Brain microvascular endothelial cell (primary cell): ENCODE measurements at places on chromosomes 12 and 14.

- DNase-seq, result peak; percentile 43
Measured at GRCh38 chr14:96574633-96575632, 72.8 kb downstream of the PAPOLA start.

- DNase-seq, result no peak
Measured at GRCh38 chr12:53825246-53826081, 73.7 kb upstream of the CISTR start.

DNA sequence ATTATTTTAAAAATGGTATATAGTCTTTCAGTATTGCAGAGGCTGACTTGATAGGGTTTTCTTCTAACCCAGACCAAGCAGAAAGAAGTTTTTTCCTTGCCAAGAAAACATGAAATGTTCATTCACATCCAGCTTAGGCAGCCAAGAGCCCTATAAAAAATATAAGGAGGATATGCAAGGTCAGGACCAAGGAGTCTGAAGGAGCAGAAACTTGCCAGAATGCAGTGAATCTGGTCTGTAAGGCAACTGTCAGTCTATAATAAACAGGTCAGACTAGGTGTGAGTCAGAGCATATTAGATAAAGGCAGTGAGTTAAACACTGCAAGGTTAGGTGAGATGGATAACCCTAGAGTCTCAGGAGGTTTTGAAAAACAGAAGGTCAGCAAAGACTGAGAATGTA lies 645.5 kb downstream of the C12orf50 start:
- no peak for DNase-seq

GRCh38 chr12:109421355-109422087 lies 55.6 kb downstream of the KCTD10 start:
- DNase-seq, result no peak

DNA sequence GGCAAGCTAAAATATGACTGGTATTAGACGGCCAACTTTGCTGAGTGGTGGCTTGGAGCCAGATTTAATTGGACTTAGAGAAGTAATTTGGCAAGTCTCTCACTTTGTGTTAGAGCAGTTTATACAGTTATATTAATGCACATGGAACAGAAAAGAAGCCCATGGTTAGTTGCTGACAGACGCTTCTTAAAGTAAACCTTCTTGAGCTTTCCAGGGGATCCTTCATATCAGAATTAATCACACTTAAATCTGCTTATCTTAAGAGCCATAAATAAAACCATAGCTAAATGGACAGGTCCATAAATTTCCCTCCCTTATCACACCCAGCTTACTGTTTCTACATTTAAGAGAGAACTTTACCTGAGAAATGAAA lies 9.6 kb downstream of the GSG1 start:
- no peak for DNase-seq

GRCh38 chr12:43883311-43883710 lies 47.4 kb downstream of the TMEM117 start:
- DNase-seq, result no peak

GRCh38 chr12:71748081-71748850 lies 6.4 kb upstream of the RAB21 start:
- DNase-seq, result no peak

DNA sequence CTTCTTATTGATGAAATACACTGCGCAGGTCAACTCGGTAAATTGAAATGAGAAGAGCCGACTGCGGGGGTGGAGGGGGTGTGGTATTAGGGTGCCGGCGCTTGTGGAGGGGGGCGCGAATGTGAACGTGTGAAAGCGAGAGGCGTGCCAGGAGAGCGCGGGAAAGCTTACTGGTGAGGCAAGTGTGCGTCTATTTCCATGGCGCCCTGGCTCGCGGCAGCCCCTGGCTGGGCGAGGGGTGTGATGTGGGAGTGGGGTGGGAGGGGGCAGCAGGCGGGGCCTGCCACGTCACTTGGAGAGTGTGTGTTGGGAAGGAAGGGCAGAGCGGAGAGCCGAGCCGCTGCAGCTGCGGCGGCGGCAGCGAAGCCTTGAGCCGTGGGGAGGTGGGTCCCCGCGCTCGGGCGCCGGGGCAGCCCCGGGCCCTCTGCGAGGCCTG lies 88.8 kb downstream of the GALNT8 start:
- DNase-seq, result no peak

- no peak for DNase-seq
Measured at GRCh38 chr12:108392284-108392683, 53.2 kb upstream of the CMKLR1 start.

GRCh38 chr12:9043766-9044165 lies 54.4 kb downstream of the KLRG1 start:
- no peak for DNase-seq

- DNase-seq, result no peak
Measured at GRCh38 chr12:121871467-121871866, 12.8 kb upstream of the HPD start.

DNA sequence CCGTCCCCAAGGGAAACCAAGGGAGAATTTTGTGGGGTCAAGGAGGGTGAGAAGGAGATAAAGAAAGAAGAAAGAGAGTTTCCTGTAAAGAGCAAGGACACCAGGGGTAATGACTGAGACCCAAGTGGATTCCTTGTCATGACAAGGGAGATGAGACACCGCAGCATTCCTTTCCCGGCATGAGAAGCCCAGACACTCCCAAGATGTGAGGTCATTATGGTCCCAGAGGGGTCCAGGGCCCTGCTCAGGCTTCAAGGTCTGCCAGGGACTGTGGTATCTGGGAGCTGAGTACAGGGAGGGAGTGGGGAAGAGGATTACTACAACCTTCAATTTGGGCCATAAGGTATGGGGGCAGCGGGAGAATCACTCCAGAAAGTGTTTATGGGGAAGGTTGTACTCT lies 58.1 kb downstream of the SPTB start:
- no peak for DNase-seq

DNA sequence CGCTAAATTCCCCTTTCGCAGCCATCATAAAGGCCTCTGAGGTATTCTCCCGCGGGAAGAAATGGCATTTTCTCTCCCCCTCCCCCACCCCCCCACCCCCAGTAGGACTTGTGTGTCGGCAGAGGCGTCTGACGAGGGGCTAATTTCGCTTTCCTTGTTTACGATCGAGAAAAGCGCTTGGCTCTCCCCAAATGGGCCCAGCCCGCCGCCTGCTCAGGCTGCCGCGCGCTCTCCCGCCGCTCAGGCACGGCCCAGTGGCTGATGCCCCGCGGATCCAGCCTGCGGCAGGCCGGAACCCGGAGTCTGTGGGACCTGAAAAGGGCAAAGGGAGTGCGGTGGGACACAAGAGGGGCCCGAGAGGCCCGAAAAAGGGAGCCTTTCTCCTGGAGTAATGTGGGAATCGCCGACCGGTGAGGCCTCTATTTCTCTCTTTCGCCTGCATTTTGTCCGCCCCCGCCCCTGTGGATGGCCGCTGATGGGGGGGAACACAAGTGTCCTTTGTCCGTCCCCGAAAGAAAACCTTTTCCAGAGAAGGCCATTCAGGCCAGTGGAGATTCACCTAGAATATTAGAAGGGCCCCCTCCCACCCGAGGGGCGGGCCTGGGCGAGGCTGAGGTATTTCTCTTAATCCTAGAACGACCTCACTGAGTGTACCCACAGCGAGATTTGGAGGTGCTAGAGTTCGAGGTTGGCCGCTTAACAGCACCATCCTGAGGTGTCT lies 9.0 kb upstream of the HOXC6 start:
- DNase-seq, result no peak

- DNase-seq, result no peak
Measured at GRCh38 chr14:20781803-20782202, 735 bp downstream of the RNASE6 start.

- DNase-seq, result no peak
Measured at GRCh38 chr14:70906793-70907175, 475 bp upstream of the PCNX1 start.

- no peak for DNase-seq
Measured at GRCh38 chr12:66397574-66398290, 95.4 kb downstream of the HELB start.

GRCh38 chr12:56244494-56244893 lies 13.7 kb downstream of the ANKRD52 start:
- DNase-seq, result no peak

DNA sequence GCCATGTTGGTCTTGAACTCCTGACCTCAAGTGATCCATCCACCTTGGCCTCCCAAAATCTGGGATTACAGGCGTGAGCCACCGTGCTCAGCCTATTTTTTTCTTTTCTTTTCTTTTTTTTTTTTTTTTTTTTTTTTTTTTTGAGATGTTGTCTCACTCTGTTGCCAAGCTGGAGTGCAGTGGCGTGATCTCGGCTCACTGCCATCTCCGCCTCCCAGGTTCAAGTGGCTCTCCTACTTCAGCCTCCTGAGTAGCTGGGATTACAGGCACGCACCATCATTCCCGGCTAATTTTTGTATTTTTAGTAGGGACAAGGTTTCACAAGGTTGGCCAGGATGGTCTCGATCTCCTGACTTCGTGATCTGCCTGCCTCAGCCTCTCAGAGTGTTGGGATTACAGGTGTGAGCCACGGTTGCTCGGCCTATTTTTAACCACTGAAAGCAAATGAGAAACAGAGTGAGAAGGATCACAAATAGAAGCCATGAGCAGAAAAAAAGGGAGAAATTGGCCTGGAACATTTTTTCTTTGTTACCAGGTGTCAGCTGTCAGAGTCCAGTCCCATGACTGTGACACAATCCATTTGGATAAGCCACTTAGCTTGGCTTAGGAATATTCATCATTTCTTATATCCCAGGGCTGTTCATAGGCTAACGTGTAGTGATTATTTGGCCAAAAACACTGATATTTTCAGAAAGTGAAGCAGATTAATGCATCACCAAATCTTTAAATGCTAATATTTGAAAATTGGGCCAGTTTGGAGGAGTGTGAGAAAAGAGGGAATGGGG lies 7.9 kb upstream of the NFKBIA start:
- no peak for DNase-seq

DNA sequence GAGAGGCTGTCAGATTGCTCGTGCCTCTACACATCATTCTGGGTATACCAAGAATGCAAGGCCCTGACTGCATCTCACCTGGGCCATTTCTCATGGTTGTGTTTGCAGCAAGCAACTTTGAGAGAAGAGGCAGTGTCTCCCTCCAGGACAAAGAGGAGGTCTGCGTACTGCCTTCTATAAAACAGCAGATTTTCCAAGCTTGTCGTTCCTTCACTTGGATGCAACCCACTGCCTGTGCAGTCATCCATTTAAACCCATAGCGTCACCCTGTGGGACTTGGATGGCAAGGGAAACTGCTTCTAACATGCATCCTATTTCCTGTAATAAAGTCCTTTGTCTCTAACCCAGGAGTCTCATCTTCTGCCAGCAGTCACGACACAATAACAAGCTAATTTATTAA lies 1.3 kb downstream of the POMT2 start:
- DNase-seq, result no peak

DNA sequence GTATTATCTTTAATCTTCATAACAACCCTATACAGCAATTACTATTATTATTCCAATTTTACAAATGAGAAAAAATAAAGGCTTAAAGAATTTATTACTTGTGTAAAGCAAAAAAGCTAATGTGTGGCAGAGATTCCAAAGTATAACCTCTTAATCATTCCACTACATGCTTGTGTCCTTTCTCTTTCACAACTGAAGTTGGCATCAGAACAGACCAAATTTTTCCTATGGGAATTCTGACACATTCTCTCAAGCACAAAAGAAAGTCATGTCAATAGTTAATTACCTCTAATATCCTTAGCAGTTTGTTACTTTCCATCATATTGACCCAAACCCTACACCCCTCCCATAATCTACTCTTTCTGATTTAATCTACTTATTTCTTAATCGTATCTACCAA lies 86.7 kb downstream of the BCL2L14 start:
- DNase-seq, result no peak

DNA sequence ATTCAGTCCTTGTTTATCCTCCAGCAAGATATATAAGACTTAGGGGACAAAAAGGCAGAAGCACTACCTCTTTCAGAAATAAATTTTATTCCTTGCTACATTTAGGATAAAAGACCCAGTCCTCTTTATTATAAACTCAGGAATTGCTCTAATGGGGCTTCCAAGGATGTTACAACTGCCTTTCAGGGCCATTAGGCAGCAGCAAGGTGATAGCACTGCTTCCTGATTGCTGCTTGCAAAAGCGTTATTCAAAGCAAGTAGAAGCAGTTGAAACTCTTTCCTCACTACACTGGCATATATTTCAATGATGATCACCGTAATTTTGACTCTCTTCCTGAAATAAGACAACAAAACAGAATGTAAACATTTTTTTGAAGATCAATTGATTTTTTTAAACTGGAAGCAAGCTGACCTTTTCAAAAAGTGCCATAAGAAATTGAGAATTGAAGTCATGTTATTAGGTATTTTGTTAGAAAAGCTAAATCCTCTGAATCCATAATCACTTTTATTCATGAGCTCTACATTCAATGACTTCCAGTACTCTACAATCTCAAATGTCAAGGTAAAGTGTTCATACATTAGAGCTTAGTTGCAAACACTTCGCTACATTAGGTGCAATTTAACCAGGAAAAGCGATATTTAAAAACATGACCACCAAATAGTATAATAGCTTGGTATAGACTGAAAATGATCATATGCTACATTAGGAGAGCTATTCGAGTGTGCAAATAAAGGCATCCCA lies 233.4 kb upstream of the SYT10 start:
- no peak for DNase-seq

DNA sequence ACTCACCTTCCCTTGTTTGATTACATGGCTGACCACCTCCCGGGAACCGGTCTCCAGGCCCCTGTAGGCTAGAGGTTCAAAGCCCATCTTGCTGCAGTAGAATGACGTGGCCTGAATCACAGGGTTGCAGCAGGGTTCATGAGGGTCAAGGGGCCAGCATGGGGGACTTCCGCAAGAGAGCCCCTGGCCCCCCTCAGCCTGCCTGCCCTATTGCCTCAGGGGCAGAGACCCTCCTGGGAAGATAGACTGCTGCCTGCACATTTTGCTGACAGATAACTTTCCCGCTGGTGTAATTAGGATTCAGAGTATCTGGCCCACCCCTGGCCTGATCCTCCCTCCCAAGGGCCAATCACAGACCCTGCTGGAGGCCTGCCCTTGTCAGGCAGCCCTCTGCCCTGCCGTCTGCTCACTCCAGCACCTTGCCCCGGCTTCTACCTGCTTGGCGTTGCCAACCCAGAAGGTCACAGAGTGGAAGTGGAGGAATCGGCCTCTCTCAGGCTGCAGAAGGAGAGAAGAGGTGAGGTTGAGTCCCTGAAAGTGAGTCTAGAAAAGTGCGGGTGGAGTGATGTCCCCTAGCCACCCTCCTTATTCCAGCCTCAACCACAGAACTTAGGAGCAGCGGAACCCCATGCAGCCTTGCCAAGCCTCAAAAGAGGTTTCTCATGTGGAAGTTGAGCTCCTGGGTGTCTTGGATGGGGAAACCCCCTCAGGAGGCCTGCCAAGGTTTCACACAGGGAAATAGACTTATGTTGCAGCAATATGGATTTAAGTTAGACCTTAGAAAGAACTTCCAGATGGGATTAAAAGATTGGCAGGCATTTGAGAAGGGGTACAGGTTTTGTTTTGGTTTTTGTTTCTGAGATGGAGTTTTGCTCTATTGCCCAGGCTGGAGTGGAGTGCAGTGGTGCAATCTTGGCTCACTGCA lies 1.1 kb downstream of the HPD start:
- no peak for DNase-seq

GRCh38 chr14:50350975-50351374 lies 38.9 kb downstream of the DMAC2L start:
- DNase-seq, result peak; percentile 7
